Parietal lobe (tissue), 2 donors: ENCODE measurements at places on chromosomes 2 and 18. TPM values are rescaled to one million over a fixed set of nuclear protein-coding genes. Genes with fewer than 3 reads are reported as not detected.

The ZNF521 gene
- total RNA-seq = 20.0 TPM

The CAPN14 gene
- total RNA-seq = 4.1 TPM

The RTP5 gene
- total RNA-seq = 3.1 TPM

The UGT1A5 gene
- total RNA-seq = not detected

The CXCR1 gene
- total RNA-seq = 0.31 TPM

The UGT1A3 gene
- total RNA-seq = not detected

The HOXD12 gene
- not detected for total RNA-seq

The REG3A gene
- not detected for total RNA-seq

The TPO gene
- 0.31 TPM for total RNA-seq

The KCNG2 gene
- total RNA-seq = 0.31 TPM

The CFAP53 gene
- total RNA-seq = 1.6 TPM

The ALPG gene
- total RNA-seq = not detected

The MYOM1 gene
- 2.2 TPM for total RNA-seq

The ACMSD gene
- total RNA-seq = not detected

The GDF7 gene
- total RNA-seq = 0.31 TPM

The TMEM237 gene
- 40.7 TPM for total RNA-seq

The NFU1 gene
- total RNA-seq = 38.5 TPM

The TRIM43 gene
- not detected for total RNA-seq

The ABCB11 gene
- total RNA-seq = 1.6 TPM

The POTEI gene
- total RNA-seq = 0.31 TPM
